ENCODE measurements at places on chromosomes 2 and 18.

- DNase-seq: no peak
Observed at GRCh38 chr18:33839452-33840211, 261.6 kb downstream of the ASXL3 start.

DNA sequence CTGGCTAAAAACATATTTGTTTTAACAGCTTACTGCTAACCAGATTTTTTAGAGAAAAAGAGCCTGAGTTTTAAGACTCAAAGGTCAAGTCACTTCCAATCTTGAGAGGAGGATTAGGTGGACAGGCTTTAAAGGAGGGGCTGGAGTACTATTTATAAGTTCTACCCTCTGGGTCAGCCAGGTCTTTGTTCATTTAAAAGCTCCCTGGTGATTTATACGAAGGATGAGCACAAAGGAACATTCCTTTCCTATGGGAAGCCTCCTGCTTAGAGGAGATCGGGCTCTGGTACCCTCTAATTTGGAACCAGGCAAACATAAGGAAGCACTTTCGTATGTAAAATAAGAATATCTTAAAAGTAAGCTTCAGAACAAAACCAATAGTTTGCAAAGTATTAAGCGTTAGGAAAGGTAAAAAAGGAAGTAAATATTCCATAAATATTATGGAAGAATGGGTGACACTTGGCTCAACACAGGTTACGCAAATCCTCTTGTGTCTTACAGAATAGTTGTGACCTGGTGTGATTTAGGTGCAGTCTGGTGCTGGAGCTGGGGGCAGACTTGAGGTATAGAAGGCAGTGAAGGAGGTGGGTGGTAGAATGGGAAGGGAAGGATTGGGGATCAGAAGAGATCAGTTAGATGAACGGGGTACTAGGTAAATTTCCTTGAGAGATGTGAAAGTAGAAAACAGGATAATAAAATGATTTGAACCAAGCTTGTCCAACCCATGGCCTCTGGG, 35.6 kb downstream of the PDE6D start:
- no peak for DNase-seq

DNA sequence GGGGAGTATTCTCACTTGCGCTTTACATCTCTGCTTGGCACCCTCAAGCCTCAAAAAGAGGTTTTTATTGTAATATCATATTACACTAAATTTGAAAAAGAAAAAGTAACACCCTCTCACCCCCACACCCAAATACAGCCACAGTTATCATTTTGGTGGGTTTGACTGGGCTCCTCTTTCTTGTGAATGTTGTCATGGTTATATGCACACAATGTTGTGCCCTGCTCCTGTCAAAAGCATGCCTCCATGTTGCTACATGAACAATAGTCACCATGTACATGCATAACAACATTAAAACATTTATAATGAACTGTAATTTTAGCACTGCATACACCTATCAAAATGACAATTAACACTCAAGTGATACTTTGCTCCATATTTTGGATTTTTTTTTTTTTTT, 100.2 kb downstream of the BCL2L11 start:
- DNase-seq: no peak

DNA sequence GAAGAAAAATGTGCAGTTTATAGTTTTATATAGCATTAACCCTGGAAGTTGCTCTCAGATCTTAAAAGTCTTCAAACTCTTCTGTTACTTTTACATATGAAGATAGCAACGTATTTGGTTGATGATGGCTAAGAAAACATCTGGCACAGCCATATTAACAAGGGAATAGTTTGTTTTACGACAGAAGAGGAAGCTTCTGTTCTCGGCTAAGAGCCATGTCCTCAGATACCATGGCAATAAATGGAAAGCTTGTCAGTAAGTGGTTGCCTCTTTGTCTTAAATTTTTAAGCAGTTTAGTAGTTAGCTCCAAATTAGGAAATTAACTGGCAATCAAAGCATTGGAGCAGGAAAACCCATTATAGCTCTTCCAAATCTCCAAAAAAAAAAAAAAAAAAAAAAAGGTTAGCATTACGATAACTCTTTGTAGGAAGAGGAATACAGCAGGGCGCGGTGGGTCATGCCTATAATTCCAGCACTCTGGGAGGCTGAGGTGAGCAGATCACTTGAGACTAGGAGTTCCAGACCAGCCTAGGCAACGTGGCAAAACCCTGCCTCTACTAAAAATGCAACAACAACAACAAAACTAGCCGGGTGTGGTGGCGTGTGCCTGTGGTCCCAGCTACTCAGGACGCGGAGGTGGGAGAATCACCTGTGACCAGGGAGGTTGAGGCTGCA, 4.5 kb upstream of the STON1 start:
- no peak for DNase-seq

DNA sequence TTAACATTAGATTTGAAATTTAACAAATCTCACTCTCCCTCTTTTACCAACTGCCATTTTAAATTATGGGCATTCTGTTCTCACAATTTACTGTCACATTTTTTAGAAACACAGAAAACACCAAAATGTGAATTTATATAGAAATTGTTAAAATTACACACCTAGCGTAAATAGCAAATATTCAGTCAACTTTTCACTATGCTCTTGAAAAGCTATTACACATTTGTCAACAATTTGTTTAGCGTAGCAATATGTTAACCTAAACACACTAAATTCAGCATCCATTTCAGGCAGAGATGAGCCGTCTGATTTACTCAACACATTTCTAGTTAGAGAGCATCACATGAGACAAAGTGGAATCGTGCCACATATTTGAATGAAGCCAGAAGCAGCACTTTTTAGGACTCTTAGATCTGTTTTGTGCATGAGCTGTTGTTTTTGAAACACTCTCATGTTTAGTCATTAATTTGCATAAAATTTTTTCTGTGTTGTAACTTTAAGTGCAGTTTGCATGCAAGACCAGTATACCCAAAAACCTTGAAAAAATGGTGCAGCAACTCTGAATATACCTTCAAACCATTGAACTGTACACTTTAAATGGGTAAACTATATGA, 8.2 kb downstream of the TTC32 start:
- no peak for DNase-seq

- no peak for DNase-seq
Observed at GRCh38 chr2:173349287-173349686, 5.4 kb upstream of the CDCA7 start.

DNA sequence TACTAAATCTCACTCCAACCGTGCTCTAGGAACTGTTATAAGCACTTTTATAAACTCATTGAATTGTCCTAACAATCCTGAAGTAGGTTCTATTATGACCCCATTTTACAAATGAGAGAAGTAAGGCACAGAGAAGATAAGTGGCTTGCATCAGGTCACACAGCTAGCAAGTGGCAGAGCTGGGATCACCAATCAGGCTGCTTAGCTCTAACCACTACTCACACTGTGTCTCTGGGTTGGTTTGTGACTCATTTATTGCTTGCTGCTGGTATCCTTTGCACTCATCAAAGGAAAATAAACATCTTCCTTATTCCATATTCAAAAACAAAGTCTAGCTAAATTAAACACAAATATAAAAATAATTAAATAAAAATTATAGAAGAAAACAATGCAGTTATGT, 42.5 kb upstream of the IL1R2 start:
- DNase-seq: no peak

DNA sequence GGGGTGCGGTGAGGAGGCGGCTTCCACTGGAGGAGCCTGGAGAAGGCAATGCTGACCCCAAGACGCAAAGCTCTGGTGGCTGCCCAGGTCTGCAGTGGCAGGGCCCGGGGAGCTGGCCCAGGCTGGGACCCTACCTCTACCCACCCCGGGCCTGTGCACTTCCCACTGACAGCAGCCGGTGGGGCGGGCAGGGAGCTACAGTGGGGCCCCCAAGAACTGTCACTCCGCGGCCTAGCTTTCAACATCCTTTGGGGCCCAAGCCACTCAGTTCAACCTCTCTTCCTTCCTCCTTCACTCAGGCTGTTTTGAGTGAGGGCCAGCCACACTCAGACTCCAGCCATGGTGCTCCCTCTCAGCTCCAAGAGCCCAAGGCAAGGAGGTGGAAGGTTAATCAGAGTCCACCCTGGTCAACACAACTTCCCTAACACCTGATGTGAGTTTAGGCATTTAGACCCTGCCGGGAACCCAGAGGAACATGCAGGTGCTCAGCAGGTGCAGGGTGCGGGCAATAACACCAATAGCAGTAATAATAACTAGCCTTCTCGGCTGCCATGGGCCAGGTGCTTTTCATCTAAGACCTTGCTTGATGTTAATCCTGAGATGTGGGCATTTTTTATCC, 93.6 kb downstream of the ZFP36L2 start:
- no peak for DNase-seq

DNA sequence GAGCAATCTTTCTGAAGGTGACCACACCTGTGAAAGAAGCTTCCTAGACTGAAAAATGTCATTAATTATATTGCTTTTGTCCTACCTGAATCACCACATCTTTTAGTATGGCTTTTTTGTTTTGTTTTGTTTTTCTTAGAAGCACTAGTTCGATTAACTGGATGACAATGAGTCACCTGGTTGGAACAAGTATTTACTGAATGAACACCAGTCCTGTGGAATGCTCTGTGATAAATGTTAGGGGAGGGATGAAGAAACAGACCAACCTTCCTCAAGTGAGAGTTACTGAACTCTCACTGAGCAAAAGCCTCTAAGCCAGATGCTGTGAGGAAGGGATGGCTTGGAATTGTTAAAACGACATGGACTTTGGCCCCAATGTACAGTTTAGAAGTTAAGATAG, 26.8 kb upstream of the DCC start:
- DNase-seq: no peak

DNA sequence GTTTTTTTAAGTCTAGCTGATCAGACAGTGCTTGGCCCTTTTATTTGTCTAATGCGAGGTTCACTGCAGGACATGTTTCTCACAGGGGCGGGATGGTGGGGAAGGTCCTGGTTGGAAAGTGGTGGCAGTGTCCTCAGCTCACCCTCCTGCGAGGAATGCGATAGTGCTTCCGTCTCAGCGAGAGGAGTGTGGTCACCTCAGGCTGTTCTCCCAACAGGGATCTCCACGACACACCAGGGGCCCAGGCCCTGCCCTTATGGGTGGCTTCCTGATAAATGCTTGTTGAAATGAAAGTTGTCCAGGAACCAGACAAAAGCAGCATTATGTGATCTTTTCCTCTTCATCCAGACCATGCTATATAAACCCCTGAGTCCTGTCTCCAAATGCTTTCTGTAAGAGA, 70.1 kb downstream of the BOLA3 start:
- no peak for DNase-seq

- no peak for DNase-seq
Observed at GRCh38 chr2:152676461-152676860, 40.8 kb downstream of the PRPF40A start.

GRCh38 chr2:148719195-148719749, 74.7 kb downstream of the EPC2 start:
- DNase-seq: no peak

- DNase-seq: no peak
Observed at GRCh38 chr2:176508374-176508773, 239.1 kb downstream of the MTX2 start.

DNA sequence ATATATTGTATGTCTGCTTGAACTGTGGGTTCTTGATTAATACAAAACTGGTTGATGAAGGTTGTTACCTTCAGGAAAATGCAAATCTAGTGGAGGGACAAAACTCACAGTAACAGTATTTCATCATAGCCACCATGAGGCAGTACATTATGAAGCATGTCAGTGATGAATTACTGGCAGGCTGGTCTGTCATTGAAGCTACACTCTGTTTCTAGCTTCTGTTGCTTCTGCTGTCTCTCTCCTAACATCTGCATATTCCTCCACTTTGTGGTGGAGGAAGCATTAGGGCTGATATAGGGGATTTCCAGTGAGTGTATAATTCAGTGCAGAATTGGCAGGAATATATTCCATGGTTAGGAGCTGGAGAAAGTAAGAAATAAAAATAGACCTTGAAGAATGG, 44.2 kb upstream of the RAB6D start:
- no peak for DNase-seq

DNA sequence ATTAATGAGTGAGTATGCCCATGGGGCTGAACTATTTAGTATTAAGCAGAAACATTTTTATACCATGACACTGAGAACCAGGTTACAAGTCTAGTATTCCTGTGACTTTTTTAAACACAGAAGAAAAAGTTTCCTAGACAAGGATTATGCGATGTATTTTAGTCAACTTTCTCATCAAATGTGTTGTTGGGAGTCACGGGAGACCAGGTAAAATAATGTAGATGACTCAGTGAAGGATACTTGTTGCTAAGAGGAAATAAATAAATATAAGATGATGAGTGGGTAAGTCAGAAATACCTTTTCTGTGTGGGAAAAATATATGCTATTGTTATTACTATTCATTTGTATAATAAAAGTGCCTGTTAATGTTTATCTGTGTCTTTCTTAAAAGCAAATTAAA, 23.4 kb downstream of the MBD5 start:
- DNase-seq: no peak

DNA sequence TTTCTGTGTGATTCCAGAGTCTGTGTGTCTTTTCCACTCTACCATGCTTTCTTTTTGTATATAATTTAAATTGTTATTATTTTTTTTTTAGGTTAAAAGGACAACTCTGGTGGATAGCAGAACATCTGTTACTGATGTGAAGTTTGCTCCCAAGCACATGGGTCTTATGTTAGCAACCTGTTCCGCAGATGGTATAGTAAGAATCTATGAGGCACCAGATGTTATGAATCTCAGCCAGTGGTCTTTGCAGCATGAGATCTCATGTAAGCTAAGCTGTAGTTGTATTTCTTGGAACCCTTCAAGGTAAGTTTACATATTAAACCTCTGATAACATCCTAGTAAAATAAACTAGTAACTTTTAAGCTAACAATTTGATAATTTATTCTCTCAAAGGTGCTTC, 15.3 kb downstream of the SEH1L start:
- no peak for DNase-seq

- no peak for DNase-seq
Observed at GRCh38 chr18:8942909-8943545, 159.5 kb upstream of the NDUFV2 start.

GRCh38 chr2:165067643-165068486, 112.5 kb upstream of the SLC38A11 start:
- no peak for DNase-seq

- DNase-seq: no peak
Observed at GRCh38 chr2:141703501-141703900, 427.3 kb downstream of the LRP1B start.

- DNase-seq: no peak
Observed at GRCh38 chr2:45904946-45905631, 253.6 kb downstream of the PRKCE start.

DNA sequence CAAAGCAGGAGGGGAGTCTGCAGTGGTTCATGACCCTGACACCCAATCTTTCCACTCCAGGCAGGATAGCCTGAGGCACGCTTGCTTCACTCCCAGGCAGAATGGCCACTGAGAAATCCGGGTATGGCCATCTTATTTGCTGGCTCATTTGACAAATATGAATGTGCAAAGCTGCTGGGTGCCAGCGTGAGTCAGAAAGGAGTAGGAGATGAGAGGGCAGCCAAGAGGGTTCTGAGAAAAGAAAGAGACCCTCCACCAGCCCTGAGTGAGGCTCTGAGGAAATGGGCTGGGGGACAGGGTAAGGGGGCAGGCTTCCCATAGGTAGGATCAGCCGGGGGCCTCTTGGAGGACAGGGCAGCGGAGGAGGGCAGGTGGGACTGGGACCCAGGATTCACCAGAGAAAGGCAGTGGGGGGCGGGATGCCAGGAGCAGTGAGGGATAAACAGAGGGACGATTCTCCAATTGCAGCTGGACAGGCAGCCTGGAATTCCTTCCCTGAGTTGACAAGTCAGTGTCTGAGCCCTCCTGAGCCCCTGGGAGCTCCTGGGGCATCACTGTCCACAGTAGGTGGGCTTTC, 15.2 kb downstream of the RAMP1 start:
- DNase-seq: no peak
